ENCODE measurements at places on chromosomes 7 and 10.

- DNase-seq: no peak
These were observed 70.8 kb downstream of the PARP12 start for GRCh38 chr7:139991911-139992310.

- DNase-seq: no peak
These were observed 33.7 kb downstream of the R3HCC1L start for GRCh38 chr10:98168147-98168546.

DNA sequence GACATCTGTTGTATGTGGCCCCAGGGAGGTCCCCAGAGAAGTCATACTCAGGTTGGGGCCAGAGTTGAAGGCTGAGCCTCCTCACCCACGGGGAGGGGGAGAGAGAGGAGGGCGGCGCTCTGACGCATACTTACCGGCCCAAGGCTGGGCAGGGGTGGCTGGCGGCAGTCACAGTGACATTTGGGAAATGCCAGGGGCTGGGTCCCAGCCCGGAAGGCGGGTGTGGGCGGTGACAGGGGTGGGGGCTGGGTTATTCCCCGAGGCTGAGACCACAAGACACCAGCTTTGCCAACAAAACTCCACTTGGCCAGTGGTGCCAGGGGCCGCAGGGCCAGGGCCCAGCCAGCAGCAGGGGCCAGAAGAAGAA is 41.1 kb downstream of the RASGEF1A start:
- no peak for DNase-seq

GRCh38 chr7:42677751-42678699 is 233.8 kb downstream of the C7orf25 start:
- DNase-seq: no peak

- no peak for DNase-seq
These were observed 84.5 kb downstream of the RTKN2 start for GRCh38 chr10:62183857-62184795.

DNA sequence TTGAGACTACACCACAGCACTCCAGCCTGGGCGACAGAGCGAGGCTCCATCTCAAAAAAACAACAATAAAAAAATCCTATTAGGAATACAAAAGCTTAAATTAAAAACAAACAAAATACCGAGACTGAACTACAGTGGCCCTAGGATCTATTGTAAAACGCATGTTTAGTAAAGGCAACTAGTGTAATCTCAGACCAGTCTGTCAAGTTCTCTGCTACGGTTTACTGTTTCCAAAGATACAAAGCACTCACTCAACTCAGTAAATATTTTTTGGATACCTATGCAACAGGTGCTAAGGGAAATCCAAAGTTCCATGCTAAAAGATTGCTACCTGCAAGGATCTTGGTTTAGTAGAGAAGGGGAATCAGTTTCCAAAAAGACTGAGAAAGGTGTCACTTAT is 3.4 kb upstream of the MIOS start:
- DNase-seq: no peak

DNA sequence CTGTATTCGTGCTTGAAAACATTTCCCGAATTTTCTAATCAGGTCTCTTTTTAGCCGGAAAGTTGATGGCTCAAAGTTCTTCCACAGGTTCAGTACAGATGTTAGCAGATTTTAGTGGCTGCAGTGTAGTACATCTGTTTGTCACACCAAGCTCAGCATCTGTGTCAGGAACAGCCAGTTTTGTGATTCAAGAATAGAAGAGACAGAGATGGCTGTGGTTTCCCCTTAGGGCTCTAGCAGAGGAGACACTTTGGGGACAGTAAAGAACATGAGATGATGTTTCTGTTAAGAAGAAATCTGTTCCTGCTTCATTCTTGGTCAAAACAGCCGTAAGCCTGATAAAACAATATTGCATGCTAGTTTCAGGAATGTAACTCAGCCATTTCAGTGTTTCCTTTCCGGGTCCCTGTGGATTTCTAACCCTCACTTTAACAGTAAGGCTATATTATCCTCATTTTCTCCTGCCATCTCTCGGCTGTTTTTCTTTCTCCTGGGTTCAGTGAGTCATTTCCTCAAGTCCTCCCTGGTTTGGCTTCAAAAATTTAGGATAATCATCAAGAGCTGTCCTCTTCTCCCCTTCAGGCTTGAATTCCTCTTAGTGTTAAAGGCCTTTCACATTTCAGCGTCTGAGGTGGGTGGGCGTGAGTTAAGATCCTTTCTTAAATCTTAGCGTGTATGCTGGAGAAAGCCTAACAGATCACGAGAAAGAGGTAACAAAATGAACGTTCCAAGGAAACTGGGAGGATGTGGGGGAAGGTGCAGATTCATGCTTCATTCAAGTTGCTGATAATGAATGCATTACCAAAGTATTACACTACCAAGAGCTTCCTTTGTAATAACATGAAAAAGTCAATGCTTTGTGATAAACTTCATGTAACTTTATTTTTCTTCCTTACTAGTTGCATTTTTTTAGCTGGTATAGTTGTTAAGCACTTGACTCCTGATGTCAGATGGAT is 37.1 kb upstream of the BICC1 start:
- DNase-seq: no peak

DNA sequence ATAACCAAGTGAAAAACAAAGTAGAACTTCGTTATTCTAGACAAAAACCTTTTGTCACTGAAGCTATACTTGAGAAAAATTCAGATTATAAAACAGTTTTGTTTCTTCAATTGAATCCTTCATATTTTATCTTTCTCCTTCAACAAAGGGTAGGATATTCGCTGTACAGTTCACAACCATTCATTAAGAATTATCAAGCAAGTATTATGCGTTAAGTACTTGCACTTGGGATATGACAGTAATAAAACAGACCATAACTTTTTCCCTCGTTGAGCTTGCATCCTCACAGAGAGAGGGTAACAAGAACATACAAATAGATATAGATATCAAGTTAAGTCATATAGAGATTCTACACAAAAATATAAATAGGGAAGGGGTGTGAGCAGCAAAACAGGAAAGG is 61.2 kb upstream of the MEOX2 start:
- no peak for DNase-seq

GRCh38 chr10:132702601-132703418 is 83.1 kb downstream of the NKX6-2 start:
- no peak for DNase-seq
